ENCODE measurements at places on chromosomes 5 and 9.

DNA sequence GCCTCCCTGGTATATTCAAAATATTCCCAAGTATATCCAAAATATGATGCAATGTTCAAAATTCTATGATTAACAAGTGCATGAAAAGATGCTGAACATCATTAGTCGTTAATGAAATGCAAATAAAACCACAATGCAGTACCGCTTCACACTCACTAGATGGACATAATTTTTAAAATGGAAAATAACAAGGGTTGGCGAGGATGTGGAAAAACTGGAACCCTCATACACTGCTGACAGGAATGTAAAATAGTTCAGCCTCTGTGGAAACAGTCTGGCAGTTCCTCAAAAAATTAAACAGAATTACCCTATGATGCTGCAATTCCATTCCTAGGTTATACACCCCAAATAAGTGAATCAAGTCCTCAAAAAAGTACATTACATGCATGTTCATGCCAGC, 36.1 kb upstream of the MYOT start:
- DNase-seq = no peak

DNA sequence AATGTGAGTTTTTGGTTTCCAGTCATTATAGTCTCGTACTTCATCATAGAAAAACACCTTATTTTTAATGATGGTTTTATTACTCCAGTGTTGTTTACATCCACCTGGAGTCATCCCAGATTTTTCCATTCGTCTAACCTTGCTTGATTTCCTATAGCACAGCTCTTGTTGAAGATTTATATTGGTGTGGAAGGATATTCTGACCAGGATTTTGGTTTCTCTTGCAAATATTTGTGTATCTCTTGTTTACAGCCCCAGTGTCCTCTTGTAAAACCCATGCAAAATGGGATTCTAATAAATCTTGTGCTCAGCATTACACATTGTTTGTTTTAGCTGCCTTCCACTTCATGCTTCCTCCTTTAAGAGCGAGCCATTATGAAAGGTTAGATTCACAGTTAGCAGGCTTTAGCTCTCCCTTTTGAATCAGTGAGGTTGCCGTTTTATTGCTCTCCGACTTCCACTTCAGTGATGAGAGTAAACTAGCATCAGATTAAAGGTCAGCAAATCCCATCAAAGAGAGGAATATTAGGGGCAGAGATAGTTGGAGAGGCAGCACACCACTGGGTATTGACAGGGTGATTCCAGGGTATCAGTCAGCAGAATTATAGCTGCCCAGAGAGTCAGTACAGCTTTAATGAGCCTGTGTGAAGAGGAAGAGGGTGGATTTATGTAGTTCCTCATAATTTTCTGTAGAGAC, 157.1 kb downstream of the PBX3 start:
- no peak for DNase-seq

- no peak for DNase-seq
Measured at GRCh38 chr9:124882231-124882630, 20.3 kb downstream of the ARPC5L start.

DNA sequence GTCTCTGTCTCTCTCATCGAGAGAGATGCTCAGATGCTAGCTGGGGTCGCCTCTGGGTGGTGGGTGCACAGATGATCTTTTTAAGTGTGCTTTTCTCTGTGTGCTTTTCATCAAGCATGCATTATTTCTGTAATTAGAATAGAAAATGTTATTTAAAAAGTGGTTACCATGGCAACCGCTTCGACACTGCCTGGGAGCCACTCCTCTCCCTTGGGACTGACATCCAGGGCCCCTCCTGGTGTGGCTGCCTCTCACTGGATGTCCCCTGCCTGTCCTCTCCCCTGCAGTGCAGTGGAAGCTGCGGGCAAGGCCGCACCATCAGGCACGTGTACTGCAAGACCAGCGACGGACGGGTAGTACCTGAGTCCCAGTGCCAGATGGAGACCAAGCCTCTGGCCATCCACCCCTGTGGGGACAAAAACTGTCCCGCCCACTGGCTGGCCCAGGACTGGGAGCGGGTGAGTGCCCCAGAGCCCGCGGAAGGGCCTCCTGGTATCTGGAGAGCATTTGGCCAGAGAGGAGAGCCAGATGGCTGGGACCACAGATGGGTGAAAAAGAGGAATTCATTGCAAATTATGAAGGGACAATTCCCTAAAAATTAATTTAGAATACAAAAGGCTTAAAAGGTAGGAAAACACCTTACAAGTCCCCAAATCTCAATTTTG, 34.7 kb downstream of the ADAMTSL2 start:
- DNase-seq = no peak

Measured in NCI-H1436 treated with DMSO at 0.1 percent for 48 hours (cell line).